ENCODE measurements at places on chromosomes 11 and 22.

DNA sequence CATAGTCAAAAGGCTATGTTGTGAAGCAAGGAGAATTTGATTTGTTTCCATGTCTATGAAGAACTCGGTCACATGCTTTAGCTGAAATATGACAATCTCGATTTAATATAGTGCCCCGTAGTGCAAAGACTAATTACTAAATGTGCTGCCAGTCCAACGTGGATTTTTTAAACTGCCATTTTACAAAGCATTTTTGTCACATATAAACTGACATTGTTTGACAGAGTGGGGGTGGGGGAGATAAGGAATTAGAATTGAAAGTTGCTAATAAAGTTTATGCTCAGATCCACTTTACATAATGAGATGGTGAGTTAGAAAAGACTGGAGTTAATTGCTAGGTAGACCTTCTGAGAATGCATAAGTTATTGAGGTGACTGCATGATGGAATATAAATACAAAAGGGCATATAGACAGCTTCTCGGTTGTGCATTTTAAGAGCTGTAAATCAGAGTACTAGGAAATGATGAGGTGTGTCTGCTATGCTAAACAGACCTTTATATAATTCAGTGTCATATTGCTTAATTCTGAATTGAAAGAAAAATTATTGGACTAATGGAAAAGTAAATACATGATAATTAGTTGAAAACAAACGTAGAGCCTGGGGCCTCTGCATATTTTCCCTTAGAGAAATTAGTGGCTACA is 158.9 kb upstream of the MTNR1B start:
- DNase-seq = no peak

DNA sequence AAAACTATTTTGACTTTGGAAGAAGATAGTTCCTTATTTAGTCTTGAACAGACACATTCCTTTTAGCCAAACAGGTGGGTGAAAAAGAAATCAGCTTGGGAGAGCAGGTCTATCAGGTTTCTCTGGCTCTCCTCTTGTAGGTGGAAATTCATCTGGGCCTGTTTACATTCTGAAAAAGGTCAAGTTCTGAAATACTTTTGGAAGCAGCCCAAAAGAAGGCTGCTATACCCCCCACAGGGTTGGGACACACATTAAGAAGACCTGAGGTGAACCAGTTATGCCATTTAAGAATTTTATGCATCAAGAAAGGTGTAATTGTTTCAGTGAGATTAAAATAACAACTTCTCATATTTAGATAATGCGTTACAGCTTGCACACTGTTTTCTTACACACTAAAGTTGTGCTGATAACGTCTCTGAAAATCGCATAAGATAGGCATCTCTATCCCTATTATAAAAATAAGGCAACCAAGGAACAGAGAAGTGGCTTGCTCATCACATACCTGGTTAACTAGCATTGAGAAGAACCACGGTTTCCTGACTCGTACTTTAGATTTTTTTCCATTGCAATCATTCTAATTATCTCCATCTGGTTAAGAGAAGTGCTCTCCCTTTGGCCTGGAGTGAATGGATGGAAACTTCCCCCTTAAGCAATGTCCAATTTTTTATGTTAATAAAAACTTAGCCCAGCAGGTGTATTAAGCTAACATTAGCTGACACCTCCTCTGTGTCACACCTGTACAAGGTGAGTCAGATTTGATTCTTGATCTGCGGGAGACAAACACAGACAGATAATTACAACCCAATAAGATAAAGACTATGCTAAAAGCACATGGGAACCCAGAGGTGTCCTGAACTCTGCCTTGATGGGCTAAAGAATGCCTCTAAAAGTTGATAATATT is 60.5 kb upstream of the UCP3 start:
- DNase-seq = no peak

GRCh38 chr11:109378034-109378433 is 44.0 kb upstream of the C11orf87 start:
- DNase-seq = no peak

DNA sequence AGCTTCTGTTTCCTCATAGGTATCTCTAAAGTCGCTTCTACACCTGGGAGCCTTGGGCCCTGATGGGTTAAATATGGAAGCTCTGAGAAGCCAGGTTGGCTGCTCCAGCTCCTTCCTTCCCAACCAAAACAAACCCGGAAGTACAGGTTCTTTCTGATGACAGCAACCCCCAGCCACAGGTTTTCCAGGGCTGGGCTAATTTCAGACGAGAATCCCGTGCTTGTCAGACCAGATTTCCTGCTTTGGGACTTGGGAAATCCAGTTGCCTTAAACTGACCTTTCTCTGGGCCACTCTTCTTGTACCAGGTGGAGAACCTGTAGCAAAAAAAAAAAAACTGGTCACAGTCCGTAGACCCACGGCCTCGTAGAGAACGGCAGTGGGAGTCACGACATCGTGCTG is 51.9 kb downstream of the RBX1 start:
- DNase-seq = no peak

DNA sequence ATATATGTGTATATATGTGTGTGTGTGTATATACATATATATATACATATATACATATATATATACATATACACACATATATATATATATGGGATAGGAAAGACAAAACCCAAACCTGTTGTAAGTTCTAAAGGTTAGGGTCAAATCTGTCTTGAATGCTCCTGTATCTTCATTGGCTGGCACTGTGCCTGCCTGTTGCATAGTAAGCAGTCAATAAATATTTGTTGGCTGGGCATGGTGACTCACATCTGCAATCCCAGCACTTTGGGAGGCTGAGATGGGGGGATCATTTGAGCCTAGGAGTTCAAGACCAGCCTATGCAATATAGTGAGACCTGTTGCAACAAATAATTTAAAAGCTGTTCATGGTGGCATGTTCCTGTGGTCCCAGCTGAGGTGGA is 205.4 kb downstream of the DBX1 start:
- DNase-seq = no peak

GRCh38 chr11:16226245-16226644 is 130.1 kb downstream of the SOX6 start:
- DNase-seq = no peak

GRCh38 chr11:75025561-75025960 is 36.8 kb downstream of the NEU3 start:
- DNase-seq = no peak

DNA sequence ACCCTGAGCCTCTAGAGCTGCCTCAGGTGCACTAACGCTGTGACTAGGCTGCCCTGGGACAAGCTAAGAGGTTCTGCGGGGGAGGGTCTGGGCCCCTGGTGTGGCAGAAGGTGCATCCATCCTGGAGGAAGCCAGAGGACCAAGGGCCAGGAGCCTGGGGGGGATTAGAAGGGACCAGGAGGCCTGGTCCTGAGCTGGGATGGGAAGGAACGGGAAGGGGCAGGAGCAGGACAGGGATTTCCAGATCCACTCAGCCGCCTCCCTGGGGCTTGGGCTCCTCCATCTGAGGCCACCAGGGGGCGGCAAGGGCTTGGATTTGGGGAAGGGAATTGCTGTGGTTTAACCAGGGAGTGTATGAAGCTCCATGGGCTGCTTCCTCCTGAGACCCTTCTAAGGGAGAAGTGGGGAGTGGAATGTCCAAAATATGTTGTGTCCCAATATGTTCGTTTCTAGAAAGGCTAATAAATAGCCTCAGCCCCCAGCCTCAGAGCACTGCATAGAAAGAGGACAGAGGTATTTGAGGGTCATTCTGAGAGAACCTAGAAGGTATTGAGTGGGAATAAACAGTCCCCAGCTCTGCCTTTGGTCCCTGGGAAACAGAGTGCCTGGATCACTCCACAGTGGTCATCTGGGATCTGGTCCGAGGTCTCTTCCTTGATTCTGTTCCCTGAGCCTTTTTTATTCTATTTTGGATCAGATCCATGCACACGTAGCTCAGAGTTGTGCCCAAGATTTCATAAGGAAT is 17.4 kb upstream of the PRAME start:
- DNase-seq = no peak

GRCh38 chr11:36380296-36381014 is 84.4 kb downstream of the PRR5L start:
- no peak for DNase-seq

GRCh38 chr11:104075091-104075490 is 38.7 kb downstream of the DDI1 start:
- DNase-seq = no peak

GRCh38 chr11:89203814-89204213 is 26.1 kb downstream of the TYR start:
- DNase-seq = no peak
